Left kidney (tissue), 8 donors: ENCODE measurements at places on chromosomes 3 and 15. TPM values are rescaled to one million over a fixed set of nuclear protein-coding genes. Genes with fewer than 3 reads are reported as not detected.

The TMEM266 gene
- 12.3 TPM for polyA plus RNA-seq

The MNS1 gene
- 35.2 TPM for polyA plus RNA-seq

The CHRNA7 gene
- 37.3 TPM for polyA plus RNA-seq

- no peak for DNase-seq
Observed at GRCh38 chr3:59163953-59164352, 114.1 kb upstream of the CFAP20DC start.

DNA sequence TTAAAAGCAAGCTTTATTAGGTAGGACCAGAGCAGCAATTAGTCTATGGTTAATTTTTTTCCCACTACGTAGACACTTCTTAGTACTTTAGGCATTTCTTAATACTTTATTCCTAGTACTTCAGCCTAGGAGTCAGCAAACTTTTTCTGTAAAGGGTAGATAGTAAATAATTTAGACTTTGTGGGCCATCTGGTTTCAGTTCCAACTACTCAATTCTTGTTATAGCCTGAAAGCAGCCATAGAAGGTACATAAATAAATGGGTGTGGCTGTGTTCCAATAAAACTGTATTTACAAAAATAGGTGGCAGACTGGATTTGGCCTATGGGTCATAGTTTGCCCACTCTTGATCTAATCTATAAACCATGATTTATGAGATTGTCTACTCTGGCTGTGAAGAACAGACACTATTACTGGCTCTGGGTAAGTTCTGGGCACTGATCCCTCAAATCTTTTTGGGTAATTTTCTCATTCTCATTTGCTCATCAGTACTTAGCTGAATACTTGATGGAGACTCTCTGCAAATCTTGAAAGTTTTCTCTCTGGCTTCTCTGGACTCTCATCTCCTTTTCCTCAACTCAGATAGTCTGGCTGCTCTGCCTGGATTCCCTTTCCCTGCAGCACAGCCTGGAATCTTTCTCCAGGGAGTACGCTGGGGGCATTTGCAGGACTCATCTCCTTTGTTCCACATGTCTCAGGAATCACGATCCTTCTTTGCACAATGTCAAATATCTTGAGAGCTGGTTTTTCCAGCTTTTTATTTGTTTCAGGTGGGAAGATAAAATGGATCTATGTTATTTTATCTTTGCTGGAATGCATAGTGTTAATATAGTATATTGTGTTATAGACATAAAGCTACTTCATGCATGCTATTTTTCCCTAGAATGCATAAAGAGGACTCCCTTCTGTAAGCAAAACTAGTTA is 524.8 kb upstream of the TBL1XR1 start:
- DNase-seq, result no peak
